ENCODE measurements at places on chromosomes 6 and 20.
A peak's percentile ranks its signal among the peaks of the same experiment; 100 is the strongest.

DNA sequence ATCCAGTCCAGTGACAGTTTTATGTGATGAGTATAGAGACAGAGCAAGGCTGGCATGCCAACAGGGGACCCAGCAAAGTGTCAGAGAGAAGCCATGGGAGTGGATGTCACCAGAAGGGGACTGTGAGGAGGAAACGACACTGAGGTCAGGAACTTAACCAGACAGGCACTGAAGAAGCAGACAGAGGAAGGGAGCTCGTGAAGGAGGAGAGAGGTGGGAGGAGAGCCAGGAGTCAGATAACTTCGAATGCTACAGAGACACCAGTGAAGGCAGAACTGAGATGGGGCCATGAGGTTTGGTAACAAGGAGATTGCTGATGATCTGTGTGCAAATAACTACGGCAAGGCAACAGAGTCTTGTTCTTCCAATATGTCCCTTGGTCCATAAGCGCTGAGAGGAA lies 211.1 kb upstream of the FOXA2 start:
- DNase-seq: no peak

GRCh38 chr6:90764001-90764400 lies 177.1 kb upstream of the MAP3K7 start:
- no peak for DNase-seq

DNA sequence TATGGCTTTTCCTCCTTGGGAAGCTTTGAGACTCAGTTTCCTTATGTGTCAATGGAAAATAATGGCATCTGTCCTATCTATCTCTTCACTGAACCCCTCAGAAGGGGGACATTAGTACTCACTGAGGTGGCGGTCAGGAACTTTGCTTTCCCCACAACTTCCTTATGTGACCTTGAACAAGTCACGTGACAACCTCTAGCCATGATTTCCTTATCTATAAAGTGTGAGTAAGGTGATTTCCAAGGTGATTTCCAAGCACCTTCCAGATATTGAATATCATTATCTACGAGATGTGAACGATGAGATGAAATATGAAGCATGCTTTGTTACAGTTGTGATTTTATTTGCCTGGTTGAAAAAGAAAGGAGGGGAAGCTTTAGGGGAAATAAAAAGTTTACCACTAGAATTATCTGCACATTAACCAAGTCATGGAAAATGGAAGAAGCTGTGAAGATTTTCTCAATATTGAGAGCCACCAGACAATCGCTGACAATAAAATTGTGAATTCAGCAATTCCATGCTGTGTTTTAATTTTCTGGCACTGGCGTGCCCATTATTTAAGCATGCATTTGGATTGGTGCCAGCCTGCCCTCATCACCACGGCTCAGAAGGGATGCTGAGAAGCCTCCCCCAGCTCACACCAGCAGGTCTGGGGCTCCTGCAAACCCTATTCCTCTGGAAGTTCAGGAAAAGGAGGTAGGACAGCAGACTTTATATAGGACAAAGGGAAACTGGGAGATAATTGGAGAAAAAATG lies 255.3 kb downstream of the CD83 start:
- no peak for DNase-seq

DNA sequence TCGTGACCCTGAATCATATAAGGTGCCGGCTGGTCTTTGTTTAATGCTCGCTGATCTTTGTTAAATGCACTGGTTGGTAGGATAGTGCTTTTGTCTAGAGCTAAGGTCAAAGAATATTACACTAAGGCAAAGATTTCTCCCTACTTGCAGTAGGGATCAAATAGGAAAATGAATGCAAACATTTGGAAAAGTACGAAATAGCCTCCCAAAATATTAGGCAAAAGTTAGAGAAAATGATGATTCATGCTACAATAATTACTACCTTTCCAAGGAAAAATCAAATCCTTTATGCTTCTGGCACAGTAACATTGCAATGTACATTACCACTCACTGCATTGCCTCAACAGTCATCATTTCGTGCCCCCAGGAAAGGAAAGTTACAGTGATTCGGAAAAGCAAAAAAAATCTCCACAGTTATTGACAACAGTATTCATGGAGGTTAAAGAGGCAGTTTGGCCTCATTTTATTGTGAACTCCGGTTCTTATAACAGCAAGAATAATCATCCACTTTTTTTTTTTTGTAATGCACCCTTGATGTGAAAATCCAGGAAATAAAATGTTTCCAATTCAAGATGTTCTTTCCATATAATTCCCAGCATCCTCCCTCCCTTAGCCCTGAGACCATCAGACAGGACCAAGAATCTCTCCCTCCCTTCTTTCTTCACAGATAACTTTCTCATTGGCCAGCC lies 61.7 kb upstream of the ZMYND8 start:
- no peak for DNase-seq

- no peak for DNase-seq
These were observed 67.7 kb upstream of the ADGRG6 start for GRCh38 chr6:142233945-142234682.

DNA sequence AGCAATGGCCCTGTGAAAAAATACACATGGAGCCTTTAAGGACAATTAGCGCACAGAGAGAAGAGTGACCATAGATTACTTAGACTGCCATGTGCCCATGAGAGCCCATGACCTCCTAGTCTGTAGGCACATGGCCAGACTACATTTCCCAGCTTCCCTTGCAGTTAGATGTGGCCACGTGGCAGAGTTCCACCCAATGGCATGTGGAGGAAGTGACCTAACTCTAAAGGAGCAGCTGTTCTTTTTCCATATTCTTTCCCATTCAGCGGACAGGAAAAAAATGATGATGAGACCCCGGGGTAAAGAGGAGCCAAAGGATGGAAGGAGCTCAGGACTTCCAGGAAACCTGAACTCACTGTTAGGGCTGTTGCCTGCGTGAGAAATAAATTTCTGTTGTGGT lies 116.6 kb downstream of the CBLN4 start:
- DNase-seq: no peak

DNA sequence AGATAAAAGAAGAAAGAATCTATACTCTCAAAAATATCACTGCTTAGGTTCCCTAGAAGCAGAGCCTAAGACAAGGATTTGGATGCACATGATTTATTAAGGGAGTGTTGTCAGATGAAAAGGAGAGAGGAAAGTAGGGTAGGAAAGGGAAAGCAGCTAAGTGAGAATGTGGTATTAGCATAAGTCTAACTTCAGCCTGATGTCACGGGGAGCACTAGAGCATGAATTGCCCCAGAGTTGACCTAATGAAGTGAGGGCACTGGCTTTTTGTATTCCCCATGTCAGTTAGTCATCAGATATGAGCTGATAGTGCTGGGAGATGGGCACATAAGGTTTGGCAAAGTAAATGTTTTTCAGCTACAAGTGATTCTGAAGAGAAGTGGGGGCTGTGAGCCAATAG lies 129.0 kb upstream of the THEMIS start:
- no peak for DNase-seq

GRCh38 chr6:56571605-56572004 lies 71.1 kb downstream of the DST start:
- no peak for DNase-seq

GRCh38 chr20:62860391-62860923 lies 1.2 kb downstream of the TCFL5 start:
- no peak for DNase-seq

DNA sequence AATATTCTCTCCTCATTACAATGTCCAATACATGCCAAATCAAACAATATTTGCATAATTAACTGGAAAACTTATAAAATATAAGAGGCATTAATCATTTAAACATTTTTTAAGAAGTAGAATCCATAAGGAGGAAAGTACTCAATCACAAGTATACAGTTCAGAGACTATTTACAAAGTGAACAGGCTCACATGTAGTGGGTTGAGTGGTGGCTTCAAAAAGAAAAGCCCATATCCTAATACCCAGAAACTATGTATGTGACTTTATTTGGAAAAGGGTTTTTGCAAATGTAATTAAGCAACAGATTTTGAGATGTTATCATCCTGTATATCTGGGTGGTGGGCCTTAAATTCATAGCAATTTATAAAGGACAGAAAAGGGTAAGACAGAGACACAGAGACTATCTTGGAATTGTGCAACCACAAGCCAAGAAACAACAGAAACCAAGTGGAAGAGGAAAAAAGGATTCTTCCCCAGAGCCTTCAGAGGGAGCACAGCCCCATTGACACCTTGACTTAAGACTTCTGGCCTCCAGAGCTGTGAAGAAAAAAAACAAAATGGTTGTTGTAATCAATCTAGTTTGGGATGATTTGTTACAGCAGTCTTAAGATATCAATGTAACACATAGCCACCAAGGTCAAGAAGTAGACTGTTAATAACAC lies 32.7 kb upstream of the CRISP1 start:
- no peak for DNase-seq

DNA sequence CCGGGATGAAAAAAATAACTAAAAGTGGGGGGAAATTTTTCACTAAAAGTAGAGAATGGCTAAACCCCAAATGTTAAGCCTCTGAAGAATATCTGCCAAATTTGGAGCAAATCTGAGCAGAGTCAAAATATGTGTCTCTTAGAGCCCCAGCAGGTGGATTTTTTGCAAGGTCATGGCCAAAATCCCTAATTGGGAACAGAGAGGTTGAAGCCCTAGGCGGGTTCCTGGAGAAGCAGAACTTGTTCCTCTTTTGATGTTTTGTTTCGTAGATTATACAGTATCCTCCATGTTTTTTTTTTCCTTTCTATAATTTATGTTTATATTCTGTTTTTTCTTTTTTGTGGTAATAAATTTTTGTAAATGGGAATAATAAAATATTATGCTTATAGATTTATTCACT lies 94.4 kb downstream of the PLCB4 start:
- no peak for DNase-seq

GRCh38 chr6:160128879-160129516 lies 7.4 kb downstream of the SLC22A1 start:
- no peak for DNase-seq

DNA sequence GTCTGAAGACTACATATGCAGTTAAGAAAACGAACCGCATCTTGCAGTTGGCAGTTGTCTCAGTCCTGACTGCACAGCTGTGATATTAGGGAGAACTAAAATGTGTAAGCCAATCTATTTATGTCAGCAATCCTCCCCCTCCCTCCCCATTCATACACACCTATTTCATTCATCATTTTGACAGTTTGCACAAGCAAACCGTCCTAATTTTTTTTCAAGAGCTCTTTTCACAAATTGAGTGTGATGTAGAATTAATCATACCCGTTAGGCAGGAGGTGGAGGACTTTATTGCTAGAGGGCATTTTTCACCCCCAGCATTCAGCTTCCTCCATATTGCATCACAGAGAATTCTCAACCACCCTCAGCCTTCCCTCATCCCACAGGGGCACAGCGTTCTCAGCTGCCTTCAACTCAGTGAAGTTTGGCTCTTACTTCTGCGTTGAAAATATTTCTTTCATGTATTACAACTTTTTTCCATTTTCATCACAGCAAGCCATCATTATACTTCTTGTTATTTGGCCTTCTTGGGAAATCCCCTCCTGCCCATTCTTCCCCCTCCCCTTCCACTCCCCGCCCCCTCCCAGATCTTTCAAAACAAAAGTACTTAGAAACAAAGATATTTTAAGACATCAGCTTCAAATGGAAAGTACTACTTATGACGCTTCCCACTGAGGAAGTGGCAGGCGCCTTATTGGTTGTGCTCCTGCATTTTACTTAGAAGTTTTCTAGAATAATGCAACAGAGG lies 37.5 kb downstream of the NOX3 start:
- DNase-seq: peak; percentile 48

- DNase-seq: no peak
These were observed 8.0 kb upstream of the SIM1 start for GRCh38 chr6:100472674-100473073.

DNA sequence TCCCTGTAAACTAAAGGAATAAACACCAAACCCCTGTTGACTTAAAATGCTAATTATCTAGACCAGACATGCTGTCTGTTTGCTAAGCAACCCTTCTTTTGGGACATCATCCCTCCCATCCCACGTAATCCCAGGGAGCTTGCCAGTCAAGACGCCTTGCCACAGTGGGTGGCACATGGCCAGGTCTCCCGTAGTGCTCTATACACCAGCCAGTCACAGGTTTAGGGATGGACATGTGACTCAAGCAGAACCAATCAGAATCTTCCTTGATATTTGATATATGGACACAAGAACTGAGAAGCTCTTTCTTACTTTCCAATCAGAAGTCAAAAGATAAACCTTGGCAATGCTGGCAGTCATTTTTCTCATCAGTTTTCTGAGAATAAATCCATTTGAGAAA lies 60.0 kb downstream of the CNKSR3 start:
- DNase-seq: no peak

GRCh38 chr6:7542065-7542873 lies 798 bp downstream of the DSP start:
- DNase-seq: no peak

DNA sequence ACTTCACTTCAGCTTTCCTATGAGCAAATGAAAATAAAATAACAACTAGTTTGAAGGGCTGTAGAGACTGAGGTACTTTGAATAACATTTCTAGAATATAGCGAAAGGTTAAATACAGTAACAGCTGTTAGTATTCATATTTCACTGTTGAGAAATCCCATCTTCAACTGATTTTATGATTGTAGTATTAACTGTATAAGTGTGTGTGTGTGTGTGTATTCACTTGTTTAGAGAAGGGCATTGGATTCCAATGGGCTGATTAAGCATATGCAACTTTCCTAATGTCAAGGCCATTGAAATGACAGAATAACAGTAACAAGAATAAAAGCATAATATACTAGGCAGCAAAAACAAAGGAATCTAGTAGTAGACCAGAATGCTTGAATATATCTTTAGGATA lies 957.5 kb upstream of the EPHA7 start:
- DNase-seq: no peak

DNA sequence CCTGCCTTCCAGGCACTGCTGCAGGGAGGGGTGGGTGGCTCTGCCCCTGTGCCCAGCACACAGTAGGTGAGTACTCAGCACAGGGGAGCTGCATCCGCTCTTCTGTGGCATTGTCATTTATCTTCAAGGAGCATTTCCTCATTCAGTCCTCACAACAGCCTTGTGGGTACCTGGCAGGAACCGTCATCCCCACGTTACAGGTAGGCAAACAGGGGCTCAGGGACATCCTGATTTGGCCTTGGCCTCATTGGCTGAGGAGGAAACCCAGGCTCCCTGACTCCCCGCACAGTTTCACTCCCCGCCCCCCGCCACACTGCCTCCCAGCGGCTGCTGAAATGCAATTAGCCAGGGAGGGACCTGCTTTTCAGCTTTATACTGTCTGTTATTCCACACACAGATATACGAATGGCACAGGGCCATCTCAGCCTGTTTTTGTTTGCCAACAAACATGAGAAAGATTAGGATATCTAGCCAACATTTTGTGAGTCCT lies 24.2 kb upstream of the PNPLA1 start:
- no peak for DNase-seq

GRCh38 chr6:115882771-115883170 lies 177.9 kb downstream of the FRK start:
- no peak for DNase-seq
